ENCODE measurements at places on chromosomes 2 and 18. TPM values are rescaled to one million over a fixed set of nuclear protein-coding genes. Genes with fewer than 3 reads are reported as not detected.

DNA sequence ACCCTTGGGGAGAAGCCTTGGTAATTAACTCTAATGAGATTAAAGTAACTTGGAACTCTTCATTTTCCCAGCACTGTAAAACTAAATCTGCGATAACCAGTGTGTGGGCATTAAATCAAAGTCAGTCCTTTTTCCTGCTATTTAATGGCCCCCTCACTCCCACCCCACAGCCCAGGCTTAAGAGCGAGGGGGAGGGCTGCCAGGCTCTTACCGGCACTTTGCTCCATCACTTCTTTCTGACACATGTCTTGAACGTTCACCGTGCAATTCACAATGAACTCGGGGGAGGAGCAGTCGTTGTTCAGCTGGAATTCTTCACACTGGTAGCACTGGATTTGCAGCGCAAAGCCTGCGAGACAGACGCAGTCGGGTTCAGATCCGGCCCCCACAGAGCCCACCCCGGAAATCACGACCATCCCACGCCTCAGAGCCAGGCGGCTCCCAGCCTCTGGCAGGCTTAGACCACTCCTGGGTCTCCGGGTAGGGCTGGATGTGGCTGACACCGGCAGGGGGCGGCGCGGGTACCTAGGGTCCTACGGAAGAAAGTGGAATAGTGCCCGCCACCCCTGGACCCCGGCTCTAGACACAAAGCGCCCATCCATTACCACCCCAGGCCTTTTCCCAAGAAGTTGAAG is 1.7 kb downstream of the LYPD1 start:
- peaks cover 24% of the 10 kb centered on the region for H3K4me1 ChIP-seq
- DNase-seq: peak; percentile 67

- H3K36me3 ChIP-seq: peaks cover 8% of the 10 kb centered on the region
- no peaks in the 10 kb centered on the region for H3K27me3 ChIP-seq
- no peak overlapping the region for H3K4me3 ChIP-seq
These were observed 23.0 kb upstream of the CEP68 start for GRCh38 chr2:65033178-65033577.

Gene LOXL3
- total RNA-seq: 21.1 TPM

DNA sequence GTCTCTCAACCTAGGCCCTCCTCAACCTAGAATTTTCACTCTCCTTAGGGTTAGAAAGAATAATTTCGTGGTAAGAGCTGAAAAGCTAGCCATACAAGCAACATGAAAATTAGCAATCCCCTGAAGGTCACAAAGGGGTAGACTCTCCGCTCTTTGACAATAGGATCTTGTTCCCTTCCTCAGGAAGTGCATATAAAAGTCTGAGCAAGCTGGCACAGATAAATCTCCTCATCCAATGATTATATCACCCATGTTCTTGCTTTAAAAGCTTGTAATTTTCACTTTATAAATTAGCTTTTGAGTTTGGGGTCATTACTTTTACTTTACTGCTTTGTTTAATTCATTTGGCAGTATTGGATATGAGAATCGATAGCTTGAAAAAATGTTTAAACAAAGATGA is 852.3 kb upstream of the CRIM1 start:
- H3K4me1 ChIP-seq: 0 out of 2 replicates have a peak, but pooled peaks cover 5% of the 10 kb centered on the region
- H3K27ac ChIP-seq: no peak overlapping the region
- H3K27me3 ChIP-seq: no peaks in the 10 kb centered on the region

GRCh38 chr2:64950226-64951160 is 38.7 kb upstream of the SLC1A4 start:
- DNase-seq: no peak
- H3K36me3 ChIP-seq: peaks cover 4% of the 10 kb centered on the region
- peaks cover 25% of the 10 kb centered on the region for H3K4me1 ChIP-seq
- H3K4me3 ChIP-seq: no peak overlapping the region
- no peaks in the 10 kb centered on the region for H3K27me3 ChIP-seq

- no peaks in the 10 kb centered on the region for H3K36me3 ChIP-seq
- DNase-seq: no peak
- H3K4me3 ChIP-seq: no peak overlapping the region
- H3K4me1 ChIP-seq: no peaks in the 10 kb centered on the region
- H3K27ac ChIP-seq: no peak overlapping the region
These were observed 316.9 kb upstream of the ZEB2 start for GRCh38 chr2:144836635-144837350.

GRCh38 chr18:61581578-61582201 is 248.5 kb downstream of the CDH20 start:
- H3K36me3 ChIP-seq: no peaks in the 10 kb centered on the region
- H3K4me1 ChIP-seq: peaks cover 12% of the 10 kb centered on the region
- H3K27me3 ChIP-seq: peaks cover 16% of the 10 kb centered on the region
- DNase-seq: peak; percentile 93
- H3K4me3 ChIP-seq: peak overlapping the region; percentile 80

- no peak overlapping the region for H3K4me3 ChIP-seq
- H3K4me1 ChIP-seq: peaks cover 19% of the 10 kb centered on the region
- no peak for DNase-seq
- peak overlapping the region; percentile 40 for H3K27ac ChIP-seq
These were observed 28.8 kb downstream of the ASAP2 start for GRCh38 chr2:9235147-9236044.

DNA sequence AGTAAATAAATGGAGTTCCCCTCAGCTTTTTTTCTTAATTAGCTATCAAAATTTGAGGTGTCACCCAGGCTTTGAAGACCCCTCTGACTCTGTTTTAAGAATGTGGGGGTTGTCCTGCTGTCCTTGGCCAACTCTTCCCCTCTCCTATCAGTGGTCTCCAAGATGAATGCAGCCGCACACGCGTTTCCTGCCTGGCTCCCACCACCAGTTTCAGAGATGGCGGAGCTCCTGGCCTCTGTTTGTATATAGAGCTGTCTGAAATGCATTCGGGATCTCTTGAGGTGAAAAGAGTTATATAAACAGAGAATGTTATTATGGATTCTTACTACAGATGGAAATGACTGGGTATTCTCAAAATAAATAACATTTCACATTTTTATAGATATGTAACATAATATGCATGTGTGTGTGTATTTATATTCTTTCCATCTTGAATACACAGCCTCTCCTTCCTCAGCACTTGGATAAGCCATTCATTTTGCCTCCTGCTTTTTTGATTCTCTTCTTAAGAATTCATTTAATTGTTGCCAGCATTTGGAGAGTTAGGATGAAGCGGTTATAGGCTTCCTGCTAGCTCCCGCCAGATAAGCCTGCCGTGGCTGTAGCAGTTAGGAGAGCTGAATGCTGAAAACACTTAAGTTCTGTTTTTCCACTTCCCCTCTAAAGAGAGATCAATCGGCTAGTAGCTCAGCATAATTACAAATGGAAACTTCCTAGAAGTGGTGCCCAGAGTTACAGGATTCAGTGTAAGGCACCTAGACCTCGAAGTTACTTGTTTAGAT is 659.3 kb upstream of the FANCL start:
- H3K4me1 ChIP-seq: no peaks in the 10 kb centered on the region
- no peak overlapping the region for H3K27ac ChIP-seq
- no peaks in the 10 kb centered on the region for H3K27me3 ChIP-seq
- H3K4me3 ChIP-seq: no peak overlapping the region
- H3K36me3 ChIP-seq: no peaks in the 10 kb centered on the region

GRCh38 chr18:74899554-74899953 is 301.9 kb downstream of the ZNF407 start:
- no peak overlapping the region for H3K27ac ChIP-seq
- no peak overlapping the region for H3K4me3 ChIP-seq
- DNase-seq: no peak
- H3K27me3 ChIP-seq: no peaks in the 10 kb centered on the region
- H3K4me1 ChIP-seq: peaks cover 13% of the 10 kb centered on the region

Gene MC4R
- not detected for total RNA-seq

All from WTC11 (cell line).